Stimulated activated CD4-positive, alpha-beta T cell treated with anti-CD3 and anti-CD28 coated beads, Interleukin-1b, Interleukin-23, amount 100 ng/mL, for 1 hour (primary cell): ENCODE measurements at places on chromosomes 5 and 9.

DNA sequence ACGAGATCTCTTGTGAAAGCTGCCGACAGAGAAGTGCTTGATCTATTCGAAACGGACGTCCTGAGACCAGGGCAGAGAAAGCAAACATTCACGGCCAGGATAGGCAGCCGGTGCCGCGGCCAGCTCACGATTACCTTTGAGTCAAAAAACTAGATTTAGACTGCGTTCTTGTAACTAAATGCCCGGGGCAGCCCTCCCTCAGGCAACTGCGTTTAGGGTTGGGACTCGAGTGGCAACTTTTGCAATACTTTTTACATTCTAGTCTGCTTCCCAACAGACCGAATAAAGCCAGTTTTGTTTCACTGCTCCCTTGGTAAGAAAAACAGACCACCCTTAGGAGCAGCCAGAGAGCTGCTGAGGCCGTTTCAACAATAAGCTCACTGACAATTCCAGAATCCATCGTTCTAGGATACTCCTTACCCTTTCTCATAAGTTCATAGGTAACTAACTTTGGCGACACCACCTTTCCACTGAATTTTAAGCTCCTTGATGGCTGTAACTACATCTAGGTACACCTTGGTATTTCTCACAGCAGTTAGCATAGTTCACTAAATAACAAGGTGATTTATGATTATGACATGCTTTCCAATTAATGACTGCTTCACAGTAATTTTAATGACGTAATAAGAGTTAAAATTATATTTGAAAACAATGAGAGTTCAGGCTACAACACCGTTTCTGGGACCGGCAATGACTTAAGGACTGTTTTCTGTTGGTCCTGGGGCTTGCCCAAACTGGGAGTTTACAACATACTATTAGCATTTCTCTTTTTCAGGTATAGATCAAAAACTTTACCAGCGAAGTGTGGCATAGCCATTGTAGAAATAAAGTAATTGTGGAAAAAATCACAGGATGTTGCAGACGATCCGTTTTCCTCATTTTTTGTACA lies 899 bp upstream of the RAPGEF6 start:
- no peak for DNase-seq

- no peak for DNase-seq
Observed at GRCh38 chr9:126692041-126692758, 78.5 kb downstream of the LMX1B start.

- no peak for DNase-seq
Observed at GRCh38 chr5:139767960-139768359, 27.6 kb upstream of the PSD2 start.

GRCh38 chr5:1507961-1508658 lies 15.7 kb downstream of the LPCAT1 start:
- no peak for DNase-seq

- no peak for DNase-seq
Observed at GRCh38 chr9:108889649-108890067, 27.6 kb downstream of the ACTL7A start.

DNA sequence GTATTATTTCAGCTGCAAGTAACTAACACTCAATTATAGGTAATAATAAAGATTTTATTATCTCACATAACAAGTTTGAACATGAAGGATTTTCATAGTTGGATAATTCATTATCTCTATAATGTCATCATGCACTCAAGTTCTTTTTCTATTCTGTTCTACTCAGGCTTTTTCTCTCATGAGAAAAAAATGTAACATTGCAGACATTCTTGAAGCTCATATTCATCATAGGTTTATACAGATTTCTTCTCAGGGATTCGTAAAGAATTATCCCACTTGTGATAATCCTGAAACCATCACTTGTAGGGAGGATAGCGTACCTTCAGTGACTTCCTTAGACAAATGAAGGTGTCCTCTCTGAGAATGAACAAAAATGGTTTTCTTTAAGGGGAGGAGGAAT lies 150.3 kb downstream of the XRCC4 start:
- no peak for DNase-seq

DNA sequence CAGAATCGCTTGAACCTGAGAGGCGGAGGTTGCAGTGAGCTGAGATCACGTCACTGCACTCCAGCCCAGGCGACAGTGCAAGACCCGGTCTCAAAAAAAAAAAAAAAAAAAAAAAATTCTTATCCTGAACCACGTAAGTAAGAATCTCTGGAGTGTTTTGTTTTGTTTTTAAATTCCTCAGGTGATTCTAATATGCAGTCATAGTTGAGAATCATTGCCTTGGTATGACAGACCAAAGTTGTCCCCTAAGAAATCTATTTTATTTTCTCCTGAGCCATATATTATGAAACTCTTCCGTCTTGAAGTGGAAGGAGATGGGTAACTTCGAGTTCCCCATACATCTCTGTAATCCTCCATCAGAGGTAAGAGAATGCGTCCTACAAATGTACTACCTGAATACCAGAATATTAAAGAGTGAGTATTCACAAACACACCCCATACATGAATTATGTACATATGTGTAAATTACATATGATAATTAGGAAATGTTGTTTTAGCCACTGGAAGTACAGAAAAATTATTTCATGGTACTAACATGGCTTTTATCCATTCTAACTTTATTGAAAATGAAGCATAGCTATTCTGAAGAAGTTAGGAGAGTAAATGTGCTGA lies 26.7 kb upstream of the SVEP1 start:
- DNase-seq, result no peak

- no peak for DNase-seq
Observed at GRCh38 chr5:149901511-149901910, 43.1 kb downstream of the PDE6A start.

- no peak for DNase-seq
Observed at GRCh38 chr5:76736679-76737556, 21.0 kb downstream of the F2R start.

GRCh38 chr9:126508171-126508591 lies 105.5 kb upstream of the LMX1B start:
- no peak for DNase-seq

DNA sequence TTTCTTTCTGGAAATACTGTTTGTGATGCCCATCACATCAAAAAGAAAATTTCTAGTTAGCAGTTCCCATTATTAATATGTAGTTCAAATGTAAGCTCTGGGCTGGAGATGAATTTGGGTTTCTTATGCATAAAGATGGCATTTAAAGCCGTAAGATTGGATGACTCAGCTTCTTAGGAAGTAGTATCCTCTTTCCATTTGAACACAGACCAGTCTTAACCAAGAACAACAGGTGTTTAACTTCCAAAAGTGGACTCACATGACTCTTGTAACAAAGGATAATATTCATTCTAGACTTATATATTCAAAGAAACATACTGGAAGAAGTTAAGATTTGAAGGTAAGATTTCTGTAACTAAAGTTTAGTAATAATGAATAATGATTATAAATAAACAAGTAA lies 330.5 kb downstream of the TLR4 start:
- DNase-seq, result no peak

- DNase-seq, result no peak
Observed at GRCh38 chr5:175321927-175322532, 122.0 kb downstream of the DRD1 start.

DNA sequence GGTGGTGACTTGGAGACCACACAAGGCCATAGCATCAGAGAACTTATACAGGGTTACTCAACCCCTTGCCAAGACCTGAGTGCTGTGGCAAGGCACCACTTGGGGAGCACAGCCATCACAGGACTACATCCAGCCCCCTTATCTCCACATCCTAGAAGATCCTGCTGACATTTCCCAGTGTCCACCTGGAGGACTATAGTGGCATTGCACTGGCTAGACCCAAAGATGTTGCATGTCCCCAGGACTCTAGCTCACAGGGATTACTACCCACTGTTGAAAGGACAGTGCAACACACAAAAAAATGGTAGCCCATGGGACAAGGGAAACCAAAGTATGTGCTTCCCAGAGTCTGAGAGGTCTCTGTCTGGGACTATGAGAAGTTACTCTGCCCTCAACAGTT lies 411.1 kb upstream of the NUDT12 start:
- DNase-seq, result no peak

- no peak for DNase-seq
Observed at GRCh38 chr5:1208743-1209488, 7.5 kb downstream of the SLC6A19 start.

- DNase-seq, result no peak
Observed at GRCh38 chr5:92864591-92864990, 716.4 kb downstream of the NR2F1-AS1 start.

- DNase-seq, result no peak
Observed at GRCh38 chr9:68457803-68458202, 82.9 kb downstream of the TMEM252 start.

GRCh38 chr5:89399548-89399947 lies 516.6 kb upstream of the MEF2C start:
- DNase-seq, result no peak

DNA sequence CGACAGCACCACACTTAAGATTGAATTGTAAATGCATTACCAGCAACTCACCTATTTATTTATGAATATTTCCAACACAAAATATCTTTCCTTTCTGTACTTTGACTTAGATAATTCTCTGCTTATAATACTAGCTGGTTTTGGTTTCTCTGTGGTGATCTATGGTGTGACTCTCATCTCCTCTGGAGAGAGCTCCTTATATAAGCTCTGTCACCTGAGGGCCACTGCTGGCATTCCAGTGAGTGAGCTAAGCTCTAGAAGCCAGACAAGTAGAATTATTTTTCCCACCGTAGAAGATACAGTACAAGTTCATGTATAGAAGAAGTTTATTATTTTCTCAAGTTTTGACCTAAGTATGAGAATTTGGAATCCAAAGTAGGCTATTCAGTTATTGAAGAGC lies 111.5 kb downstream of the CDC42SE2 start:
- DNase-seq, result no peak

DNA sequence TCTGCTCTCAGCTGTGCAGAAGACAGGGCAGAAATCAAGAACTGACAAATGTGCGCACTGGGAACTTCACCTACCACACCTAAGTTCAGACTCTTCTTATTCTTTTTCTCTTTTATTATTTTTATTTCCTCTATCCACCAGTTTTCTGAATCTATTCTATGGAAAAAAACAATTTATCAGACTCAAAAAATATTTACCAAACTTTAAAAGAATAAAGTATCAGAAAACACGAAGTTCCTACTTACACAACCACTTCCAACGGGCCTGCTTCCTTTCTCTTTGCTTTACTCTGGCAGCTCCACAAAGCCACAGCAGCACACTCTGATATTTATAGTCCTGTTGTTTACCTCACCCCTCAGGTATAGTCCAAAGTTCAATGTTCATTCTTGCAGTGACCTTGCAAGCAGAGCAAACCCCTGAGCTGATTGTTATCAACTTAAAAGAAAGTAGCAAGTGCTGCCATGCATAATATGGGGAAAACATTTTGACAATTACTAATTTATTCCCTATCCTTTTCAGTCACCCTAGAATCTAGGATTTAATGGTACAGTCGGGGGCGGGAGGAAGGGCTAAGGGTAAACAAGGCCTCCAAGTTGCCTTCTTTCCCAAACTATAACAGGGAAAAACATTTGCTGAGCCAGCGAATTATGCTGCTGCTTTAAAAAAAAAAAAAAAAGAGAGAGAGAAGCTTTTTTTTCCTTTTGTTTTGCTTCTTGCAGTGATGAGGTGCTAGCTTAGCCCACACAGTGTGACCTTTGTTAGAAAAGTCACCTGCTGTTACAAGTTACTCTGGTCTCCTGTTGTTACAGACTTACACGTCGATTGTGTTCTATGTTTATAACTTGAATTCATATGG lies at the start of gene SELENOP:
Gene SELENOP, minus strand, starts transcription at position 302 of the 856 bp plus-strand sequence. CDS start 3,539 bp downstream, outside the sequence.
- no peak for DNase-seq

GRCh38 chr5:122301016-122301415 lies 11.0 kb upstream of the SNCAIP start:
- no peak for DNase-seq

- DNase-seq, result no peak
Observed at GRCh38 chr5:2553611-2554010, 197.9 kb downstream of the IRX2 start.

- DNase-seq, result no peak
Observed at GRCh38 chr9:114150608-114151007, 4.7 kb upstream of the COL27A1 start.
